Neural progenitor cell (in vitro differentiated cells): ENCODE measurements at places on chromosomes 6 and 20. TPM values are rescaled to one million over a fixed set of nuclear protein-coding genes. Genes with fewer than 3 reads are reported as not detected.

LPA gene
- total RNA-seq: not detected in 2 replicates

PRL gene
- not detected in 2 replicates for total RNA-seq

SLC17A3 gene
- total RNA-seq: not detected in 2 replicates

PRDM13 gene
- total RNA-seq: not detected in 2 replicates

CLPSL1 gene
- total RNA-seq: not detected in 2 replicates

CTAGE9 gene
- total RNA-seq: not detected in 2 replicates
